Foreskin keratinocyte (primary cell): ENCODE measurements at places on chromosomes 2 and 18.

DNA sequence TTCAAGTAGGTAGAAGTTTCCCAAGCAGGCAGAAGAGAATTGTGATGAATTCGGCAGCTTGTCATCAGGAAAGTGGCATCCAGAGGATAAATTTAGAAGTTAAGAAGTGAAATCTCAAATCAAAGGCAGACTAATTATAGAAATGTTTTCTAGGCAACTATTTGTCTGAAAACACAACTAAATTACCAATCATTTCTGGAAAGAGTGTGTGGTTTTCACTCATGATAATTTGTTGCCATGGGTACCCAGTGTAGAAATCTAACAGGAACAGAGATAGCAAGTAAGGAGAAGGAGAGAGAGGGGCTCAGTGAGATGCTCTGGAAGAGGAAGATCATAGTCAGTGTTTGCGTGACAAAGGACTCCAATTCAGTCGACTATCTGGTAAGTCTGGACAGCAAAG lies 208.1 kb downstream of the NCKAP5 start:
- DNase-seq: no peak

- DNase-seq: no peak
These were observed 142.7 kb downstream of the PTGR3 start for GRCh38 chr18:75066021-75066880.

- DNase-seq: no peak
These were observed 29.6 kb upstream of the RPRD1A start for GRCh38 chr18:36096955-36097354.

DNA sequence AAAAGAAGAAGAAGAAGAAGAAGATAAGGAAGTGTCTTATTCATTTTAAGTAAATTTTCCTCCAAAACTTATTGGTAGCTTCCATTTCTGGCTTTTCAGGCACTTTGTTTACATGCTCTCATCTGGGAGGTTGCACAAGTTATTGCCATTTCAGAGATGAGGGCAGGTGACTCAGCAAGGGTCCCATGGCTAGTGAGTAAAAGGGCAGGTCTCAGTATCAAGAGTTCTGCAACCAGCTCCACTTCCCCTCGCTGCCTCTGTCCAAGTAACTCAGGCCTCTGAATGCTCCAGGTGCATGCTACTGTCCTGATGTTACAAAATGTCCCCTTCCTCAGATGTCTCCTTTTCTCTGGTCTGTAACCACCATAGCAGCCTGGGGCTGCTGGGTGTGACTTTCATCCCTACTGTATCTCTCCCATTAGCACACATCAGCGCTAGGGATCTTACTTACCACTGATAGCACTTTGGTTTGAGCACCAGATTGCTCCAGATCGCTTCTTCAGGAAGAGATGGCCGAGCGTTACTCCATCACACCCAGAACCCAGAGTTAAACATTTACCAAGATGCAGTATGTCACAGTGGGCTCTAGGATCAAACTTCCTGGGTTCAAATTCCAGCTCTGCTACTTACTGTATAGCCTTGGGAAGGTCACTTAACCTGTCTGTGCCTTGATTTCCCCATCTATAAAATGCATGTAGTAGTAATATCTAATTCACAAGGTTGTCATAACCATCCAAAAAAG lies 57.4 kb upstream of the LAPTM4A start:
- no peak for DNase-seq

DNA sequence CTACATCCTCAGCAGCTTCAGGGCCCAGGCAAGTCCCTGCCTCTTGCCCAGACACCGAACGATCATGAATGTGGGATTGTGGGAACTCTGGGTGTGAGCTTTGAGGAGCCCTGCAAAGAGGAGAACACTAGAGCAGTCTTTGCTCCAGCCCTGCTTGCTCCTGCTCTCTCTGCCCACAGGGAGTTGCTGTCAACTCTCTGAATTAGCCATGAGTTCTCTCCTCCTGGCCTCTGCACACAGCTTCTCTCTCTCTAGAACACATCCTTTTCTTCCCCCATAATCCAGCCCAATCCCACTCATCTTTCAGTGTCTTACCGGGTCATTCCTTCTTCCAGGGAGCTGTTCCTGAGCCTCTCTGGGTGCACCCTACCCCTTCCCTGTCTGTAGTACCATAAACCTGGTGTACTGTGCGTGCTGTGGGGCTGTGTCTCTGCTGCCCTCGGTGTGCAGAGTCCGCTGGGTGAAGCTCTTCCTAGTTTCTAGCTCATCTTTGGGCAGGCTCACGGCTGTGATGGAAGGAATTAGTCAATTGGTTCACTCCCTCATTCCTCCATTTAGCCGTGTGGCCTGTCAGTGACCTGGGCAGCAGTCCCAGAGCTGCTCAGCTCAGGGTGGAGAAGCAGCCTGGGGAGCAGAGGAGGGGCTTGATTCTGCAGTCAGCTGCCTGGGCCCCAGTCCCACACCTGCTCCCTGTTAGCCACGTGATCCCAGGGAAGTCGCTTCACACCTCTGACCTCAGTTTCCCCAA lies 132.9 kb upstream of the HDAC4 start:
- DNase-seq: no peak

DNA sequence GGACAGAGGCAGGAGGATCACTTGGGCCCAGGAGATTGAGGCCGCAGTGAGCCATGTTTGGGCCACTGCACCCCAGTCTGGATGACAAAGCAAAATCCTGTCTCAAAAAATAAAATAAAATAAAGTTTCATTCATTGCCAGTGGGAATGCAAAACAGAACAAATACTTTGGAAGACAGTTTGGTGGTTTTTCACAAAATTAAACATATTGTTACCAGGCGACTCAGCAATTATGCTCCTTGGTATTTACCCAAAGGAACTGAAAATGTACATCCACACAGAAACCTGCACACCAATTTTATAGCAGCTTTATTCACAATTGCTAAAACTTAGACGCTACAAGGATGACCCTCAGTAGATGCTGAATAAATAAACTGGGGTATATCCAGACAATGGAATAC lies 35.8 kb downstream of the FOSL2 start:
- no peak for DNase-seq

GRCh38 chr2:98341241-98341640 lies 5.0 kb upstream of the CNGA3 start:
- no peak for DNase-seq

DNA sequence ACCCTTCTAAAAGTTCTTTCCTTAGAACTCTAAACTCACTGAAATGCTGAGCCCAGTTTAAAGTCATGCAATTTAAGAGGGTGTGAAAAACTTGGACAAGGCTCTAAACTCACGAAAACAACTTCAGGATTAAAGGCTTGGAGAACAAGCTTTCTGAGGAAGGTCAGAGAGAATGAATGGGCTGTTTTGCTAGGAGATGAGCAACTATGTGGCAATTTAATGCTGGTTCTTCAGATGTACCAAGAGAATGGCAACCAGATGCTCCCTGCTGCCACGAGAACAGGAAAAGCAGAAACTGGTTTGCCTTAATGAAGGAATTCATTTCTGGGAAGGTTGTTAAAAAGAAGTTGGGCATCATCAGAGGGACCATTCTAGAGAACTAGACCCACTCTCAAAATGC lies 77.8 kb upstream of the PMAIP1 start:
- DNase-seq: no peak

DNA sequence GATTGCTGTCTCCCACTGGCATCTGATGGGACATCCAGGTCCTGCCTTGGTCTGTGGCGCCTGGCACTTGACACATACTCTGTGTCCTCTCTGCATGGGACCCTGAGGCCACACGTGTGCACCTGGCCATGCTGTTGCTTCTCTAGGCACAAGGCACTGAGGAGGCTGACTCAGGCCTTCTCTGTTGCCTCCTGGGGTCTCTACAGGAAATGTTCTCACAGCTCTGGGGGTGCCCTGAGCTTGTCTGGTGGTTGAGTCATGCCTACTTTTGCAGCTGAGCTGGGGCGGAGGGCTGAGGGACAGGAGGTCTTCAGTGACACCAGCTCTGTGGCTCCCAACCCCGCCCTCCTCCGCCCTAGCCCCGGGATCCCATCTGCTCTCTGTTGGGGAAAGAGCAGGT lies 207.0 kb upstream of the HS6ST1 start:
- DNase-seq: no peak

GRCh38 chr2:156647377-156648010 lies 211.3 kb downstream of the GPD2 start:
- DNase-seq: no peak

- no peak for DNase-seq
These were observed 49.2 kb upstream of the CDC42EP3 start for GRCh38 chr2:37720533-37721200.

GRCh38 chr2:195861821-195862220 lies 204.8 kb downstream of the SLC39A10 start:
- DNase-seq: no peak

- no peak for DNase-seq
These were observed 2.5 kb downstream of the CYP1B1 start for GRCh38 chr2:38073211-38074057.

DNA sequence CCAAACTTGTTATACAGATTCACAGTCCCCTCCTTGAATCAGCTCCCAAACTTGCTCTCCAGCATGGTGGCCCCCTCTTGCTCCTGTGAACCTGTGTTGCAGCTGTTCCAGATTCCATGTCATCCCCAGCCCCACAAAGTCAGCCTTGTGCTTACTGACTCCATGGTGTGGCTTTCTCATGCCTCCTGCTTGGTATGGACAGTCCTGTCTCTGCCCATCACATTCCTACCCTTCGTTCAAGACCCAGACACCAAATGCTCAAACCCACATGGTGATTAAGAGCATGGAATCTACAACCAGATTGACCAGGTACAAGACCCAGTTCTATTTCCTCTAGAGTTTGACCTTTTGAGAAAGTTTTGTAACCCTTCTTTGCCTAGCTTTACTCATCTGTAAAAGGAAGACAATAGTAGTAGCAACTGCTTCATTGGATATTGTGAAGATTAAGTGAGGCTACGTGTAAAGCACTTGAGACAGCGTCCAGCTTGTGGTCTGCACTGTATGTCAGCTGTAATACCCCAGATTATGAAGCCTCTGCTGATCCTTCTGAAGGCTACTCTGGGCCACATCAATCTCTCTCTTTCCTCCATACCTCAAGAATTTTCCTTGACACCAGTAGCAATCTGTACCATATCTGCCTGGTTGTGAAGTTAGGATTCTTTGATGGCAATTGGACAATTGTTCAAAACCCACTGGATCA lies 146.4 kb upstream of the HAAO start:
- no peak for DNase-seq

DNA sequence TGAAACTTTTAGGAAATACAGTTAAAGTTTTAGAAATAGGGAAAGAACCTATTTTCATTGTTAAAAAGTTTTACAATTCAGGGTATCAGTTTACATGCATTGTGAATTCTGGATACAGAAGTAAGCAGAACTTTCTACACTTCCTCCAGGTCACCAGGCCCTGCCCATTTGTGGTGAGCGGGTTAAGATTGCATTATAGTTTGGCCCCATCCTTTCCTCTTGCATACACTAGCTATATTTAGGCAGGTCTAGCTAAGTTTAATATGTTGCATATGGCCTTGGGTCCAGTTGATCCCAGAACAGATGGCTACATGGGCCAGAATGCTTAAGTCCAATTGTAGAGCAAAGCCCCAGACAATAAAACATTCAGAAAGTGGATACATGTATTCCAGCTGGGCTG lies 4.8 kb downstream of the VWA3B start:
- no peak for DNase-seq

- DNase-seq: no peak
These were observed 148.6 kb downstream of the WDR7 start for GRCh38 chr18:56799756-56800155.

DNA sequence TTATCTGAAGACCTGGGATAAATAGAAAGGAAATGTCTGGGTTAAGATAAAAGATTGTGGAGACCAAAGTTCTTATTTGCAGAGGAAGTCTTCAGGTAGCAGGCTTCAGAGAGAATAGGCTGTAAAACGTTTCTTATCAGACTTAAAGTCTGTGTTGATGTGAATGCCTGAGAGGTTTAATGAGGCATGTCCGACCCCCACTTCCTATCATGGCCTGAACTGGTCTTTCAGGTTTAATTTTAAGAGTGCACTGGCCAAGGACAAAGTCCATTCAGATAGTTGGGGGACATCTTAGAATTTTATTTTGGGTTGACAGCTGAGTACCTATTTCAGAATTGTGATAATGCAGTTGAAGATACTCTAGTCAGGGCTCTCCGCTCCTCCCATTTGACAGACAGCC lies 92.1 kb downstream of the ATL2 start:
- no peak for DNase-seq

GRCh38 chr2:216339456-216340279 lies 32.6 kb downstream of the MARCHF4 start:
- DNase-seq: no peak

DNA sequence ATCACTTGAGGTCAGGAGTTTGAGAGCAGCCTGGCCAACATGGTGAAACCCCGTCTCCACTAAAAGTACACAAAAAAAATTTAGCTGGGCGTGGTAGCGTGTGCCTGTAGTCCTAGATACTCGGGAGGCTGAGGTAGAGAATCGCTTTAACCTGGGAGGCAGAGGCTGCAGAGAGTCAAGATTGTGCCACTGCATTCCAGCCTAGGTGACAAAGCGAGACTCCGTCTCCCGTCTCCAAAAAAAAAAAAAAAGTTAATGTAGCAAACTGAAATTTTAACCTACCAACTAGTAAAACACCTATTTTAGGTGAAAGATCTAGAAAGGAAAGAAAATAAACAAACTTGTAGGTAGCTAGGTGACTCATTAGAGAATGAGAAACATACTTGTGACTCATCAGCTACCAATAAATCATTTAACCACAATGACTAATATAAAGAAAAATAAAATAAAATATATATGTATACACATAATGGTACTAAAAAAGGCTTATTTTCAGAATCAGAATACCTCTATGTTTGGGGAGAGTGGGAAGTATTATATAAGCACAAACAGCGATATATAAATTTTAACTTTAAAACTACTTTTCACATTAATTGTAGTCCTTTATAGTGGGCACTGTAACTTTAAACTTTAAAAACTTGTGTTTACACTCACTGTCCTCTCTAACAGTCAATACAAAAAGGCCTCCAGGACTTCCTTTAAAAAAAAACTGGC lies 36.6 kb downstream of the DARS1 start:
- DNase-seq: peak; percentile 91

DNA sequence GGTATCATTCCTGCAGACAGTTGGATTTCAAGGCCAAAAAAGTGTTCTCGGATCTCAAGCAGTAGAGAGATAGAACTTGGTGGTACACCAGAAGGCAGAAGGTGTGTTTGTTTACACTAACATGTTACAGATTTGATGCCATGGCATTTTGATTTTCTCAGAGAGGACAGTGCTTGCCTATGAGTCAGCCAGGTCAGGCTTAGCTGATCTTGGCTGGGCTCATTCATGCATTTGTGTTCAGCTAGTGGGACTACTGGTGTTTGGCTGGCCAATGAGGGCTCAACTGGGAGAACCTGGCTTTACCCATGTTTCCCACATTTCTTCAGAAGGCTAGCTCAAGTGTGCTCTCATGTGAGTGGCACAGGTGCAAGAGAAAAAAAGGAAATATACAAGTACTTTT lies 162.0 kb downstream of the C1D start:
- DNase-seq: no peak
